ENCODE measurements at places on chromosomes 3 and 15.
A peak's percentile ranks its signal among the peaks of the same experiment; 100 is the strongest.

GRCh38 chr3:103410231-103410630 lies 975.4 kb downstream of the ZPLD1 start:
- DNase-seq, result no peak

DNA sequence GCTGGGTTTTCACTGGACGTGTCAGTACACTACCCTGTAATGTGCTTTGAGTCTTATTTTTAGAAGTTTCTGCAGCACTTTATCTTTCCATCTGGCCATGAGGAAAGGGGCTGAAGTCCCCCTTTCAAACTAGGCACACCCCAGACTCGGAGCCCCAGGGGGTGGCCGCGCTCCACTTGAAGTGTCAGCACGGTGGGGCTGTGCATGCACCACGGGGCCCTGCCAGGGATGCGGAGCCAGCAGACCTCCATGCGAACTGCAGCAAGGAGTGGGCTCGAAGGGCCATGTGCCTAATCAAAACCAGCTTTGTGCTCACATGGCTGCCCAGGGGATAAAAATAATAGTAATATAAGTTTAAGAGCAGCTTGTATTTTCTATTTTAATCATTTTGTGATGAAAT lies 100.9 kb upstream of the HACD2 start:
- no peak for DNase-seq

GRCh38 chr3:157705258-157705657 lies 202.0 kb upstream of the VEPH1 start:
- DNase-seq, result no peak

- DNase-seq, result no peak
Observed at GRCh38 chr3:47731061-47731460, 50.6 kb downstream of the SMARCC1 start.

DNA sequence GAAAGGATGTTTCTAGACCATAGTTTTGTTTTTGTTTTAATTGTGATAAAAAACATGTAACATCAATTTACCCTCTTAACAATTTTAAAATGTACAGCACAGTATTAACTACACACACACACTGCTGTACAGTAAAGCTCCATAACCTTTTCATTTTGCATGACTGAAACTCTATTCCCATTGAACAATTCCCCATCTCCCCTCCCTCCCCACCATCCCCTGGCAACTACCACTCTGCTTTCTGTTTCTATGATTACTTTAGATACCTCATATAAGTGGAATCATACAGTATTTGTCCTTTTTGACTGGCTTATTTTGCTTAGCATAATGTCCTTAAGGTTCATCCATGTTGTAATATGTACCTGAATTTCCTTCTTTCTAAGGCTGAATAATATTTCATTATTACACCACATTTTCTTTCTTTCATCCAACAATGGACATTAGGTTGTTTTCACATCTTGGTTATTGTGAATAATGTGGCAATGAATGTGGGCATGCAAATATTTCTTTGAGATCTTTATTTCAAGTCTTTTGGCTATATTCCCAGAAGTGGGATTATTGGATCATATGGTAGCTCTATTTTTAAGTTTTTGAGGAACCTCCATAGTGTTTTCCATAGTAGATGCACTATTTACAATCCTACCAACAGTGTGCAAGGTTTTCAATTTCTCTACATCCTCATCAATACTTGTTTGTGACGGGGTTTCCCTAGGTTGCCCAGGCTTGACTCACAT lies 10.7 kb downstream of the CHST14 start:
- DNase-seq, result no peak

- DNase-seq, result no peak
Observed at GRCh38 chr3:58359621-58360020, 26.9 kb downstream of the PXK start.

GRCh38 chr15:50458348-50459112 lies 34.3 kb downstream of the USP8 start:
- DNase-seq, result no peak

DNA sequence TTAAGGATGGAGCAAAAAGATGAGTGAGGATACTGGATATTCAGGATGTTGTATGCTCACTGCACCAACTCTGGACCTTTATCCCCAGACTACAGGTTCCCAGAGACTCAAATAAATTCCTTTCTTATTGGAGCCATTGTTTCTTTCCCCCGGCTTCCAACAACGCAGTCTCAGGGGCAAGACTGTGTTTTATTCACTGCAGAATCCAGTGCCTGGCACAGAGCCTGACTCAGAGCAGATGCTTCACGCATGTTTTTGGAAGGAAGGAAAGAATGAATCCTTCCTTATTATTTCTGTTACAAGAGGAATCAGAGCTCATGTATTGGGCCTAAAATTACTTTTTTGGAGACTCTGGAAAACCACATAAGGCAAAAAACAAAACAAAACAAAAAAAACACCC lies 96.0 kb upstream of the VGLL4 start:
- no peak for DNase-seq

DNA sequence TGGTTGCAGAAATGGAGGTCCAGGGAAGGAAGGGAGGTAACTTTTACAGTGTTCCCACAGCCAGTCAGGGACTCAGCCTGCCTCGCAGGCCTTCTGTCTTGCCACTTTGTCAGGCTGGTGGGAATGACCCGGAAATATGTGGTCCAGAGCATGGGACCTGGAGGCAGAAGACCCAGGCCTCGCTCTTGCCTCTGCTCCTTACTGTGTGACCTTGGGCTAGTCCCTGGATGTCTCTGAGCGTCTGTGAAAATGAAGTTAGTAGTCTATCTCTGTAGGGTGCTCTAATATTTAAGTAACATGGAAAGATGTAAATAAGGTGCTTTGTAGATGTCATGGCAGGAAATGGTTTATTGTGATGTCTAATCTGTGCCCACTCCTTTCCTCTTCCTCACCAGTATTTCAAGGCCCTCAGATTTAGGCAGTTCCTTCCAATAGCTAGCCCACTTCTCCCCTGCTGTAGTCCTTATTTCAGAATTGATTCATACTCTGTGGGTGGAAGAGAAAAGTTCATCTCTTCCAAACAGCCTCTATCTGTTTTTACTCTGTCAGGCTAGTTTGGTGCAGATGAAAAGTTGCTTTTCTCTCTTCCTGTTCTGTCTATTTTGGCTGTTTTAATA lies 9.1 kb downstream of the CORO2B start:
- no peak for DNase-seq

DNA sequence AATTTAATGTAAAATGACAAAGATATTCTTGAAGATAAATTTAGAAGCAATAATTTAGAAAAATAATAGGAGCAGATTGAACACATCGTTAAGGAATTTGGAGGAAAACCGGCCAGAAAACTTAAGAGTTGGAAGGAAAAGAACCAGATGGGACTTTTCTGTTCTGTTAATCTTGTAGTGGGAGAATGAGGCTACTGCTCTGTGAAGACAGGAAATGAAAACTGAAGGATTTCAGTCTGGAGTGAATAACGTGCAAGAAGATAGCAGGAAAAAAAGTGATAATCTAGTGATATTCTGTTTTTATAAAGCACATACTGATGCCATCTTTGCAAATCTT lies 74.2 kb downstream of the DPPA2 start:
- DNase-seq, result no peak

- peak; percentile 45 for DNase-seq
Observed at GRCh38 chr3:46378426-46378942, 7.7 kb downstream of the CCR5 start.

- no peak for DNase-seq
Observed at GRCh38 chr15:93190238-93190637, 101.2 kb upstream of the RGMA start.

- no peak for DNase-seq
Observed at GRCh38 chr3:65758876-65759598, 279.7 kb downstream of the MAGI1 start.

DNA sequence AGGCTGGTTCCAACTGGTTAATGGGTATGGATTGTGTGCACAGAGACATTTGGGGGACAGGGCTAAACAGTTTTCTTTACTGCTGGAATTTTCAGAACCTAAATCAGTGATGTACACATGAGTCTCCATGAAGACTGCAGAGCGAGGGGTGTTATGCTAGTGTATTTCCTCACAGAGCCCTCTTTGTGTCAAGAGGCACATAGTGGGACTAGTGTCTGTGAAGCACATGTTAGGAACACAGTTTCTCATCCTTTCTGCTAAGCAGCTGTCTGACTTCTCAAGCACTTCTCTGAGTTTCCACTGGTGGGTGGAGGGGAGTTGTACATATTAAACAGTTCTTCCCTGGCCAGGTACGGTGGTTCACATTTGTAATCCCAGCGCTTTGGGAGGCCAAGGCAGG lies 9.4 kb upstream of the STARD5 start:
- no peak for DNase-seq

DNA sequence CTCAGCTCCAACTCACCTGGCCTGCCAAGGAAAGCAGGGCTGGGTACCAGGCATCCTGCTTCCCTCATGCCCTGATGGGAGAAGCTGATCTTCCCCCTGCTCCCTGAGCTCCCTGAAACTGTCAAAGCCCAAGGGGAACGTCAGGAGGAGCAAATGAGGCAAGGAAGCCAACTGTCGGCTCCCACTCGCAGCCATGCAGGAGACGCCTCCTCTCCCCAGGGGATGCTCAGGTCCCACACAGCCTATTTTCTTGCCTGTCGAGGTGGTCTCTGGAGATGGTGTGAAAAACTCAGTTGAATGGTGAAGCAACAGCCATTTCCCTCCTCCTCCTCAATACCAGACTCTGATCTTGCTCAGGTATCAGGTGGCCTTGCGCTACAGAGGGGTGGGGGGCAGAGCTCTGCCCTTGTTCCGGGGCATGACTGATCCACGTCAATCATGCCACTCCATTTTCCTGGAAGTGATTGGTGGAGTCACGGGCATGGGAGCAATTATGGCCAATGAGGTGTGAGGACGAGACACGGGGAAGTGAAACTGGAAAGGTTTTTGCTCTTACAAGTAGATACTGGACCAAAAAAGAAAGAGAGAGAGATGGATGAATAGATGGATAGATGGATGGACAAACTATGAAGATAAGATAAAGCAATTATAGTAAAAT lies 58.2 kb downstream of the SLC6A1 start:
- DNase-seq, result no peak

DNA sequence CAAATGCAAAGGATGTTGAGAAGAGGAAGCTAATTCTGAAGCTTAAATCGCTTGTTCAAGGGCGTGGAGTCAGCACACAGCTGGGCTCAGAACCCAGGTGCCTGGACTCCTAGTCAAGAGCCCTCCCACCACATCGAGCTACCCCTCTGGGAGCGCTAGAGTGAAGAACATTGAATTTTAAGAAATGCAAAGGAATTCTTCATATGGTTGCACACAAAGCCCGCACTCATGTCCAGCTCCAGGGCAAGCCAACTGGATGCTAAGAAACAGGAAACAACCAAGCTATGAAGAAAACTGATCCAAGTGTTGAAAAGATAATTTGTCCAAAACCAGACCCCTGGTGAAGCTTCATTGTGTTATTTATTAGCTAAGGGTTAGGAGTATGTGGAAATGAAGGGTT lies 122.3 kb downstream of the ALDH1A2 start:
- no peak for DNase-seq

All from left renal pelvis (tissue), 4 donors.